Glomerular endothelial cell (primary cell): ENCODE measurements at places on chromosomes 3 and 15.

- no peak for DNase-seq
Measured at GRCh38 chr3:39933986-39934693, 124.7 kb downstream of the MYRIP start.

DNA sequence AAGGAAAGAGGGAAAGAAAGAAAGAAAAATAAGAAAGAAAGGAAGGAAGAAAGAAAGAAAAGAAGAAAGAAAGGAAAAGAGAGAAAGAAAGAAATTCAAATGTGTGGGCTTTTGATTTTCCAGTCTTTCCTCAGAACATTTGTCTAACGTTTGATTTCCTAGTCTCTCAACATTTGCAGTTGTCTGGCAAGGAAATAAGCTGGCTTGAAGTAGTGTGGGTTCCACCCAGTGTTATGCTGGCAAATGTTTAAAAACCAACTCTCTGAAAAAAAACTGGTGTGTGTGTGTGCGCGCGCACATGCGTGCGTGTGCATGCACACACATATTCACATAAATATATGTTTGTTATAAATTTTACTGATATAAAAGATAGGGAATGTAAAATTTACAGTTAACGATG is 54.6 kb upstream of the C3orf49 start:
- DNase-seq: no peak

- DNase-seq: no peak
Measured at GRCh38 chr15:72058585-72058984, 59.4 kb downstream of the MYO9A start.

- DNase-seq: no peak
Measured at GRCh38 chr3:16480861-16481545, 32.5 kb downstream of the RFTN1 start.

- DNase-seq: no peak
Measured at GRCh38 chr3:40137591-40138295, 171.8 kb upstream of the EIF1B start.

DNA sequence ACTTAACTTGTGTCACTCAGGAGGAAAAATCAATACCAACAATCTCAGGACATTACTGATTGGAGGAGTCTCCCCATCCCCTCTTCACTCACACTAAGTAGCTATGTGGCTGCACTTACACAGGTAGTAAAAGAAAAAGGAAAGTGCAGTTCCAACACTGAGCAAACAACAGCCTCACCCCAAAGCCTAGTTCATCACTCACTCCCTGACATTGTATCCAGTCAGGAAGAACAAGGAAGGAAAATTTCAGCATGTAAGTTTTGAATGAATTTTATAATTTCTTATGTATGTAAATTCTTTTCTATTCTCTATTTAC is 273.4 kb downstream of the IGSF11 start:
- no peak for DNase-seq

- no peak for DNase-seq
Measured at GRCh38 chr3:32977861-32978260, 26.4 kb downstream of the CCR4 start.

GRCh38 chr15:64180235-64180824 is 17.5 kb upstream of the PPIB start:
- no peak for DNase-seq

- DNase-seq: no peak
Measured at GRCh38 chr3:38154625-38155255, 10.6 kb upstream of the OXSR1 start.

- DNase-seq: no peak
Measured at GRCh38 chr3:12559520-12559919, 2.6 kb downstream of the MKRN2 start.

GRCh38 chr3:47433796-47434195 is 41.9 kb downstream of the SCAP start:
- DNase-seq: no peak

GRCh38 chr3:31562525-31562924 is 29.8 kb downstream of the STT3B start:
- no peak for DNase-seq

GRCh38 chr3:31772272-31772671 is 208.8 kb downstream of the OSBPL10 start:
- DNase-seq: no peak

GRCh38 chr3:49498239-49498638 is 28.2 kb downstream of the DAG1 start:
- DNase-seq: no peak

DNA sequence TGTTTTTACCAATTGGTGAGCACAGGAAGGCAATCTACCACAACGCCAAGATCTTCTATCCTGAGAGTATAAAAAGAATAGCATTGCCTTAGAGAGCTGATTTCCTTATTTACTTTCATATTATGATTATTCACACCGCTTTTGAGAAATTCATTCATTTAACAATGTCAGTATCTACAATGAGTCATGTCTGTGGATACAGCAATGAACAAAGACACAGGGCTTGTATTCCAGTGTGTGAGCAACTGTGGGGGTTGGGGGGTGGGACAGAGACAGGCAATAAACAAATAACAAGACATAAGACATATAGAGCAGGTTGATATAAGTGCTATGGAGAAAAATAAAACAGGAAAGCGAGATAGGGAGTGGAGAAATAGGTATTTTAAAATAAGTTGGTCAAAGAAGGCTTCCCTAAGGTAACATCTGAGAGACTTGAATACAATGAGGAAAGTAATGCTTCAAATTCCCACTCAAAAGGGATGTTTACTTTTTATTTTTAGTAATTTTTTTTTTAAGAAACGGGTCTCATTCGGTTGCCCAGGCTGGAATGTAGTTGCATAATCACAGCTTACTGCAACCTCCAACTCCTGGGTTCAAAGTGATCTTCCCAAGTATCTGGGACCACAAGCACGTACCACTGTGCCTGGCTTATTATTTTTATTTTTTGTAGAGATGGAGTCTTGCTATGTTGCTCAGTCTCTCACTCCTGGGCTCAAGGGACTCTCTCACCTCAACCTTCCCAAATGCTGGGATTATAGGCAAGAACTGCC is 45.7 kb downstream of the PGBD4 start:
- peak; percentile 52 for DNase-seq

GRCh38 chr3:110027446-110028080 is 690.2 kb upstream of the DPPA4 start:
- DNase-seq: no peak

GRCh38 chr3:39651993-39652739 is 157.2 kb upstream of the MYRIP start:
- DNase-seq: no peak

- DNase-seq: no peak
Measured at GRCh38 chr3:195214381-195214780, 56.6 kb downstream of the XXYLT1 start.

DNA sequence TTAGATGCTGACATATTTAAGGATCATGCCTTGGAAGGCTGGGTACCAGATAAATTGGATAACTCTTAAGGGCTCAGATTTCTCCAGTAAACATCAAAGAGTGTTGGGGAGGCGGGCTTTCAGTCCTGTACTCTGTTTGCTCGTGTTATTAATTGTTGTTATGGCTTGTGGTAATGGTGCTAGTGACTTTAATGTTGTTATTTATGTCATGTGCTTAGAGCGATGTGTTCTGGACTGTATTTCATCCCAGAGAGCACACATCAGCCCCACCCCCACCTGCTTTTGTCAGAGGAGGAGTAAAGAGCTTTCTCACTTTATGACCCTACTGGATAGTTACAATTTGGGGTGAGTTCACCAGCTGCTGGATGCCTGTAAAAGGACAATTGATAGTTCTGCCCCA is 386.3 kb downstream of the EPHB1 start:
- DNase-seq: no peak
